ENCODE measurements at places on chromosomes 3 and 15.

DNA sequence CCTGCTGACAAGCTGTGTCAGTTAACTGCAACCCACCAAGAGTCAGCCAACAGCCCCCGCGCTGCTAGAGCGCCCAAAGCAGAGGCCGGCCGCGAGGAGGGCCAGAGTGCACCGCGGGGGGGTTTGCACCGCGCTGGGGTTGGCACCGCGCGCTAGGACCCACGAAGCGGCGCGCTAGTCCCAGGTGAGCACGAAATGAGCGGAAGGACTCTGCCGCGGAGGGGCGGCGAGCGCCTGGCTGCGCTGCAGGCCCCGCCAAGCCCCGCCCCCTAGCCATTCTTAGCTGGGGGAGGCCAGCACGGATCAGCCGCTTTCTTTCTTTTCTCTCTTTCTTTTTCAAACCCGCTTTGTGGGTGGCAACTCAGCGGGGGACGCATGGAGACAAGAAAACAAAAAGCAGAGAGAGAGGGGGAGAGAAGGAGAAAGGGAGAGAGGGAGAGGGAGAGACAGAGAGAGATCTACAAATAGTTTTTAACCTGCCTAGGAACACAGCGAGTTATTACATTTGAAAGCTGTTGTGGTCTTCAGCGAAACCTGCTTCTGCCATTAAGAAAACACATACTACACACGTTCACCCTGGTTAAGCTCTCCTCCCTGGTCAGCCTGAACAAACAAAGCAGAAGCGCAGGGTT is 6.9 kb upstream of the FOXB1 start:
- no peak for DNase-seq

DNA sequence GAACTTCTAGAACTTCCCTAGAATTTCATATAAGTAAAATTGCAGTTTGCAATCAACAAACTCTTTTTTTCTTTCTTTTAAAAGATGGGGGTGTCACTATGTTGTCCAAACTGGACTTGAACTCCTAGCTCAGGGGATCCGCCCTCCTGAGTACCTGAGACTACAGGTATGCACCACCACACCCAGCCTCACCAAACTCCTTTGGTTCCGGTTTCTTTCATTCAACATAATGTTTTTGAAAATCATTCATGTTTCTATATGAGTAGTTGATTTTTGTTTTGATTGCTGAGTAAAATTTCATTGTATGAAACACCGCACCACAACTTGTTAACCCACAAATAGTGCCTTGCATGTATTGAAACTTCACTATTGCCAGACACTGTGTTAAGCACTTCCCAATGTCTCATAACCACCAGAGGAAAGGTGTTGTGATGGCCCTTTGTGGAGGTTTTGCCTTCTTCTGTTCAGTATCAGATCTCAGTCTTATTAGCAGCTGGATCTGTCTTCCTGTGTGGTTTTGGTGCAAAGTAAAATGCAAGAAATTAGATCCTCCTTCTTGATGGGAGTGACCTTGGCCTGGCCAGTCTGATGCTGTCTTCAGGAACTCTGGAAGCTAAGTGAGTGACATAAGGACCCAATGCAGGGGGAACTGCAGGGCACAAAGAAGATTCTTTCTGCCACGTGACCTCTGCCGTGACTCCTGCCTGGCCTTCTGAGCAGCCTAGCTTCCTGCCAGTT is 78.8 kb upstream of the UBE2E1 start:
- no peak for DNase-seq

DNA sequence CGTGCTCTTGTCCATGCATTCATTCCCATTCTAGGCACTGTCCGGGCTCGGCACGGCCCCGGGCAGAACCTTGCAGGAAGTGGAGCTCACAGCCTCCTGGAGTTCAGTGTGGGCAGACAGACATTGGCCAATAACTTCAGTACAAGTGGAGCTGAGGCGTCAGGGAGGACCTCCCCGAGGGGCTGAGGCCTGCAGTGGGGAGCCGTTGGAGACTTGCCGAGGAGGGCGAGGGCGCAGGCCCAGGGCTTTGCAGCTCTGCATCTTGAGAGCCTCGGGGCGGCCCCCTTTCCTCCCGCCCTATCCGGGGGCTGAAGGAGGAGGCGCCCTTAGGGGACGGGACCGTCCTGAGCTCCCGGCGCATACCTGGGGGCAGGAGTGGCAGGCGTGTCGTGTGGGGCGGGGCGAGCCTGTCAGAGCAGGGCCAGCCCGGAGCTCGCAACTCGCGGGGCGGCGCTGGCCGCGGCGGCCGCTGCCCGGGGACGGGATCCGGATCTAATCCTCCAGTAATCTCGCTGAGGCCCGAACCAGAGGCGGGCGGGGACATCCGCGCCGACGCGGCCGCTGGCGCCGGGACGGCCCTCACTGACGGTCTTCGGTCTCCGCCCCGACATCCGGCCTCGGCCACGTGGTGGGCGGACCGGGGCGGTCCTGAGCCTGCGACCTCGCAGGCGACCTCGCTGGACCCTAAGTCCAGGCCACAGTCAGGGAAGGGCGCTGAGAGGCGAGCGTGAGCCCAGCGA is at the start of gene ACY1:
ACY1 (plus strand) TSS at position 698 of the 740 bp plus-strand sequence. CDS start 530 bp downstream, outside the sequence.
- peak; percentile 91 for DNase-seq

DNA sequence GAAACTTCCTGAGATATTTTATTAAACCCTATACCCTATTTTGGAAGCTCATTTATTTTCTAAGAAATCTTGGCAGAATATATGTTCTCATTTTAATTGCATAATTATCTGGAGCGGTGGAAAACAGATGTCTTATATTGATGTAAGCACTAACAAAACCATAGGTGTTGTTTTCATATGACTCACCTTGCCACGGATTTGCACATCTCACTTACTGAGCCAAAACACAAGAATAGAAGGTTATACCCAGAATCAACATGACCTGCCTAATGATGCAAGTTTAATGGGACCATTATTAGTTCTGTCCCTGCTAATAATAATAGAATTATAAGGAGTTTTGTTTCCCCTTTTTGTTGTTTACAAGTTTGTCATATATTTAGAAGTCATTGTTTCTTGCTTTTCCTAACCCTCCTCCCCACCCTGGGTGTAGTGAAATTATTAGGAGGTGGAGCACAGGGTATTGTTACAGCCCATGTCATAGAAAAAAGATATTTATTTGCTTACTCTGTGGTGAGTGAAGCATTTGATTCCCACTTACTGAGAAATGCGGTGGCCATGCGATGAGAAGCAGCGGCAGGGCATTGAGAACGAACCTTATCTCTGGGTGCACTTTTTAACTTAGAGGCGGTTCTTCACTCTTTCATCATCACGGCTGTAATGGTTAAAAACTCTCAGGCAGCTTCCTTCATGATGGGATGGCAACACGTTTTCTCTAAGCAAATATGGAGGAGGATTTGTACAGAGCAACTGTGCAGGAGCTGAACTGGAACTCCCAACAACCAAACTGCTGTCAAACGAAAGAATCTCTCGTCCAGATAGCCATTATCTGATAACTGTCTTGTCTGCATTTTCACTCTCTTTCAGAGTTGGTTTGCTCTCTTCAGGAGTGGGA is 521 bp downstream of the IL5RA start:
- no peak for DNase-seq

DNA sequence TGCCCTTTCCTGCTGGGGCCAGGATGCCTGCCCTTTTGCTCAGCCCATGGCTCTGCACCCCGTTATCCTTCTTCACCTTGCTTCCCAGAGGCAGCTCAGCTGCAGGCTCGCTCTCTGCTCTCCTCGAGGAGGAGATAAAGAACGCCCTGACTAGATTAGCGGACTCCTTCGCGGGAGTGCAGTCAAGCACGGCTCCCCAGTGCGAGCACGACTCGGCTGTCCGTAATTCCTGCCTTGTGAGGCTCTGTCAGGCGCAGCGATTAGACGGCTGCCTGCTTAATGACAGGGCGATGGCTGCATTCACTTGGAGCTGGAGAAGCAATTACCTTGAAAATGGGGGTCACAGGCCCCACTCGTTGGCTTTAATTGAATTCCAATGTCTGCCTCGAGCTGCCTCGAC is 25.9 kb downstream of the TLE3 start:
- no peak for DNase-seq

GRCh38 chr3:13477943-13478342 is 2.2 kb upstream of the HDAC11 start:
- DNase-seq: no peak

DNA sequence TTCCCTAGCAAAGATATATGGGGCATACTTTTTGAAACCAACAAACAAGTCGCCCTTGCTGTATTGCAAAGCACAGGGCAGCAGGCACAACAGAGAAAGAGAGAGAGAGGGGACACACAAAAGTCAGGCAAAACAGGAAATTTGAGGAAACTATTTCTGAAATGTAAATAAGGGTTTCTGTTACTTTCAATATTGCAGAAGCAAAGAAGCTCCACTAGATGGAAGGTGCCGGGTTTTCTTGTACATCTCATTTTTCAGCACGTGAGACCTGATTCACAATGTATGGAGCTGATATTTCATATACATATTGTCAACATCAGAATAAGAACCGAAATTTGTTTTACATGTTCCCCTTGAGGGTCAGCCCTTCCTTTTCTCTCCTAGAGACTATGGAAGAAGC is 127.4 kb downstream of the FOXP1 start:
- DNase-seq: no peak

DNA sequence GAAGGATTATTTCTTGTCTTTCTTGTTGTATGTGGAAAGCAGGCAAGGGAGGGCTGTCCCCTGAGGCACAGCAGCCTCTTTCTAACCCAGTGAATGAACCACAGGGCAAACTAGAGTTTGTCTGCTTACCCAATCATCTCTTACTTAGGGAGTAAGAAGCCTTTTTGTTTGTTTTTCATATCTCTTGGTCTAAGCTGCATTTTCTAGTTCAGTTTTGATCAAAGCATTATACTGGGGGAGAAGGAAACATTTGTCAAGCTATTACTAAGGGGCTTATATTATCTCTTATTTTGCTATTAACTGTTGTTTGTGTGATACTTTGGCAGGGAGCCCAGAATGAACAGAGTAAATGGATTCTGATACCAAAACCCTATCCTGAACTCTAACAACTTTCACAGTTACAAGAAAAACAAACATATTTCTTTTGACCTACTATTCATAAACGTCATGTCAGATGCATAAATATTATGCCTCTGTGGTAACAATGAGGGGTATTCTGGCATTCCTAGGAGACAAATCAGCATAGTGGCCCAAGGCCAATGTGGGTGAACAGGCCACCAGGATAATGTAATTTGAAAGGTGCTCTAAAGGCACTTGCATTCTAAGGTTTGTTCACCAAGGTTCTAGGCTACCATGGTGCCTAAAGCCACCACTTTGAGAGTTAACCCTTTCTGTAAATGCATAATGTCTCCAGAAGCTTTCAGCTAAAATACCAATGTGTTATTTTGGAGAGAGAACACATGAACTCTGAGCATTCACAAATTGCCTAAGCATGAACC is 271.6 kb upstream of the ZPLD1 start:
- DNase-seq: no peak

- DNase-seq: no peak
Observed at GRCh38 chr3:171121801-171122200, 95.3 kb upstream of the SLC2A2 start.

DNA sequence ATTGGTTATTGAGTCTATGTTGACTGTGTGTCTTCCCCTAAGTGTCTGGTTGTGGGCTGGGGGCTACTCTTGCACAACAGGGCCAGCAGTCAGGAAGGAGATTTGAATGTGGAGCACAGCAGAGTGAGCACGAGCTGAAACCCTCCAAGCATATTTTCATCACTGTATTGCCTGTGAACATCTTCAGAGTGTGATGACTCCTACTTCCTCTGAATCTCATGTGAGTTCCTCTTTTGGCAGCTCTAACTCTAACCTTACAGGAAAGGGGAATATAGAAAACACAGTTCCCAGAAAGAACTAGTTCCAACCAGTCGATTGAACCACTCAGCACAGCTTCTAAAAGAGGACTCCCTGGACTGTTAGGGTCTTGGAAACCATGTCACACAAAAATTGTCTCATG is 211.6 kb downstream of the RAP2B start:
- no peak for DNase-seq

GRCh38 chr15:61070111-61070901 is 158.8 kb downstream of the RORA start:
- no peak for DNase-seq

DNA sequence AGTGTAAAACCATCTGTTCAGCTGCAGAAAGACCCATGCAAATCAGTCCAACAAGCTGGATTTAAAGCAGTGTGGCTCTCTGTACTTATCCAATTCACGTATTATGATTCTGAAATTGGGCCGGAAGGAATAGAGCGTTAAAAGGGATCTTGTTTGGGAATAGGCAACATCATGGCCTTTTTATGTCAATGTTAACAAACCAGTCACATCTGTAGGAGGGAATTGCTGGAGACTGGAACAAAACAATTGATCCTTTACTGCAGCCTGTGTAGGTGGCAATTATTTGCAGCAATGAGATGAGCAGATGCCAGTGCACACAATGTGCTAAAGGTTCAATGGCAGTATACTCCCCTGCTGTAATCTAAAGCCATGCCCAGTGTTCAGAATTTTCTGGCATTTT is 887.4 kb upstream of the ROBO1 start:
- no peak for DNase-seq

DNA sequence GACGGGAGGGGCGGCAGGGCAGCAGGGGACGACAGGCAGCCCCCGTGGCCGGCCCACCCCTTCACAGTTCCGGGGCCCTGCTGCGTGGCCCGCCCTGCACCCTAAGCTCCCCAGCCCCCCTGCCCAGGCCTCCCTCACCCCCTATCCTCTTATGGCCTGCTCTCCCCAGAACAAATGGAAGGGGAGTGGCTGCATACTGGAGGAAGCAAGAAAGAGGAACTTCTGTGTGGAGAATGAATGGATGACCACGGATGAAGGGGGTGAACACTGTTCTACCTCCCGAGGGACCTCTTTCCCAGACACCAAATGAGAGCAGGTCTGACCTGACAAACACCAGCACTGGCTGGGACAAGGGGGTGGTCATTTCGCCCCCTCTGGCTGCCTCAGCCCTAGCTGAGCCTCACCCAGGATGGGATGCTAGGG is 25.0 kb downstream of the SEC61A1 start:
- no peak for DNase-seq

DNA sequence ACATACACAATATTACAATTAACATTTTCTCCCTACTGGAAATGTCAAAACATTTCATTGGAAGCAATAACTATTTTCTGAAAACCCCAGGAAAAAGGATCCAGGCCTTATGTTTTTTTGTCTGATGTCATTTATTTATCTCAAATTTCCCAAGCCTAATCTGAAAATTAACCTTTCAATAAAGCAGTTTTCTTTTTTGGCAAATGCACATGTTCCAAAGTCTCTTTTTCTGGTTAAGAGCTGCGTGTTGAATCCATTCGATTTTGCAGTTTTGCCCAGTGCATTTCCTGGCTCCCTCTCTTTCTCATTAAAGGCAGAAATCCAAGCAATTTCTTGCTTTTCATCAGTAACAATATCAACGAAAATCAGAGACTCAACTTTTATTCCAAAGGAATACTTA is 222.3 kb downstream of the NR1D2 start:
- DNase-seq: no peak
